ENCODE measurements at places on chromosomes 1 and 21.

DNA sequence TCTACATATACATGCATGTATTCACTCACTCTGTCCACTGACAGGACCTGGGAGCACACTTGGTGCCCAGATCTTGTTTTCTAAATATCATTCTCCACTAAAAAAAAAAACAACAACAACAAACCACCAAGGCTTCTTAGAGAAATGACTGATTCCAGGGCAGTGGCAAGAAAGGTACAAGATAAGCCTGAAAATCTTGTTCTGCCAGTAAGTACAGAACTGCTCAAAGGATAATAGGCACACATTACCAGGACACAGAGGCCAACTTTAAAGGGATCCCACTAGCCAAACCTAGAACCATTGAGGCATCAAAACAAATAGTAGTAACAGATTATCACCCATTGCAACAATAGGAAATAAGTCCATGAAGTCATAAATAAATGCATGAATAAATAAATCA, 10.7 kb downstream of the HSD11B1 start:
- no peak for DNase-seq

DNA sequence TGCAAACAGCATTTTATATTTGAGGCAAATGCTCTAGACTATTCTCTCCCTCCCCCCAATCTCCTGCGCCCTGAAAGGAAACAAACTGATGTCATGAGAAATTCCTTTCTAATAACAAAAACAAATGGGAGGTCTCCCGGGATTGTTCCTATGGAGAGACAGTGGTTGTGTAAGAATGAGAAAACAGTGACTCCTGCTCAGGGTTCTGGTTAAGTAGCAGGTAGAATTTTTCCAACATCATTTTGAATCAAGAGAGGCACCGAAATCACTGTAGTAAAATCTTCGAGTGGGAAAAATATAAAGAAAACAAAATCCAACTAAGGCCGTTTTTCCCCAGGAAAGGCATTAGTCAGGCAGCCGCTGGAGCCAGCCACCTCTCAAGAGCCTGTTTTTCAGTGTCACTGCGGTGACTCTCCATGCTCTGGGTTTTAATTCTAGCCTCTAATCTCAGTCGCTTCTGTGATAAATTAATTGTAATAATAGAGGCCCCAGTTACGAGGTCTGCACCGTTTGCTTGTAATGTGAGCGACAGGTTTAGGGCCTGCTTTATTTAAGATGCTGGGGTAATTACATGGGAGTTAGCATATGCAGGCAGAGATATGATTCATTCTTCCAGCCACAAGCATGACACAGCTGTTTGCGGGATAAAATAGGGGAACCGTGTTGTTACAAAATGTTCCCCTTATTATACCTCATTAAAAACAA, 80.3 kb downstream of the RNF220 start:
- no peak for DNase-seq

DNA sequence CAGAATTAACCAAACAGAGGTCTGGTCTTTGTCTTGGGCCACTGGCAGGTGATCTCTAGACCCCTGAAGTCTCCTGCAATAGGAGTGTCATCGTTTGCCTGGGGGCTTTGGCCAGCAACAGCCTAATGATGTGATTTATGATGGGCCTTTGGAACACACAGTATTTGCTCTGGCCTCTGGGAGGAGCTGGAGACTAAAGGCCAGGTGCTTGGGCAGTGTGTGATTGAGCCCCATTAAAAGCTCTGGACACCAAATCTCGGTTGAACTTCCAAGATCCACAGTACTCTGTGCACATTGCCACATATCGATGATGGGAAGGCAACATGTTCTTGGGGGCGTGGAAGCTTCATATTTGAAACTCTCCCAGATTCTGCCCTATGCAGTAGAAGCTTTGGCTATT, 32.0 kb upstream of the TLR5 start:
- no peak for DNase-seq

DNA sequence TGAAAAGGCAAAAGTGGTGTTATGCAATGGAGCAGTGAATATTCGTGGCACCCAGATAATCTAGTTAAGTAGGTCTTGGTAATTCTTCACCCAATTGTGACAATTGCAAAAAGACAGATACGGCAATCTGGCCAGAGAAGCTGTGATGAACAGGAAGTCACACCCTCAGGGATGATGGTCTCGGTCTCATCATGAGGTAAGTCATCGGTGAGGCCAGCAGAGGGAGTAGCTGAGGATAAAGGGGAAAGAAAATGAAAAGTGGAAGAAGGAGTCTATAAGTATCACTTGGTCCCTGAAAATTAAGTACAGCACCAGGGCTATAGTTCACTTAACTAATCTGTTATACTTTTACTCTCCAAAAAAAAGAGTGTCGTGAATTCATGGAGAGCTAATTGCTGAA, 258.8 kb upstream of the NCAM2 start:
- DNase-seq = no peak

DNA sequence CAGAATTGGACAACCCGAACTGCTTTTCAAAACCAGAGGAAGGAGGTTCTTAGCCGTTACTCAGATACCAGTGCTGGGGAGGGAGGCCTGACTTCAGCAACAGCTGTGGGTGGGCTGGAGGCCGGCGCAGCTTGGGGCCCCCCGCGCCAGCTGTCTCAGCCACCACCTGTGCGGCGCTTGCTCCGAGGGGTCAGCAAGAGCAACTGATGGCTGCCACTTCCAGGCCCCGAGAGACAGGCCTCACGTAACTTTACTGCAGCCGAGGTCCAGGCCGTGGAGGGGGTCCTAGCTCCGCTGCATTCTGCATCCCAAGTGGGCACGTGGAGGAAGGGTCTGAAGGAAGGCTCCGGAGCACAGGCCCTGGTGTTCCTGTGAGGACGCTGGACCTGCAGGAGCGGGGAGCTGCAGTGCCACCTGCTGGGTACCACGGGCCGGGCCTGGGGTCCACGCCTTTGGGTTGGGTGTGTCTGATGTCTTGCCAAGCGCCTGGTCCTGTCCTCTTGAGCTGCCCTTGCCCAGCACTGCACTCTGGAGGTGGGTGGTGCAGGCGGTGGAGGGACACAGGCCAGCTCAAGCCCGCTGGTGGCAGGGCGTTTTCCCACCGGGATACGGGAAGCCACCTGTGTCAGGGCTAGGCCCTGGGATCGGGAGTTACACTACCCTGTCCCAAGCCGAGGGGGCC, 9.8 kb downstream of the THAP3 start:
- DNase-seq = peak; percentile 39

- DNase-seq = no peak
These were observed 23.4 kb upstream of the NUF2 start for GRCh38 chr1:163298365-163298764.

DNA sequence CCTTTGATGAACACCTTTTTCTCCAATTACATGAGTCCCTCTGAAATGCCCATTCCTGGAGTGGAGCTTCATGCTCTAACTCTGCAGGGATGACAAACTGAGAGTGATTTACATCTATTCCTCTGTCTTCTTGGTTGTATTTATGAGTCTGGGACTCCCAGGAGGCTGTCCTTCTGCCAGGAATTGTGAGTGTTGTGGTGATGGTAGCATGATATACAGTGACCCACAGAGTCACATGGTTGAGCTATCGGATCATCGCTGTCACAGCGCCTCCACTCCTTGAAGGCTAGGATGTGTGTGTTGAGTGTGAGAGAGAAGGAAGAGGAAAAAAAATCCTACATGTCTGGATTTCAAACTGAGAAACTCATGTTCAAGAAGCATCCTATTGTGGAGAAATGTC, 163.4 kb upstream of the CACNA1E start:
- no peak for DNase-seq

- DNase-seq = no peak
These were observed 633.3 kb downstream of the PTPRC start for GRCh38 chr1:199272139-199272544.

DNA sequence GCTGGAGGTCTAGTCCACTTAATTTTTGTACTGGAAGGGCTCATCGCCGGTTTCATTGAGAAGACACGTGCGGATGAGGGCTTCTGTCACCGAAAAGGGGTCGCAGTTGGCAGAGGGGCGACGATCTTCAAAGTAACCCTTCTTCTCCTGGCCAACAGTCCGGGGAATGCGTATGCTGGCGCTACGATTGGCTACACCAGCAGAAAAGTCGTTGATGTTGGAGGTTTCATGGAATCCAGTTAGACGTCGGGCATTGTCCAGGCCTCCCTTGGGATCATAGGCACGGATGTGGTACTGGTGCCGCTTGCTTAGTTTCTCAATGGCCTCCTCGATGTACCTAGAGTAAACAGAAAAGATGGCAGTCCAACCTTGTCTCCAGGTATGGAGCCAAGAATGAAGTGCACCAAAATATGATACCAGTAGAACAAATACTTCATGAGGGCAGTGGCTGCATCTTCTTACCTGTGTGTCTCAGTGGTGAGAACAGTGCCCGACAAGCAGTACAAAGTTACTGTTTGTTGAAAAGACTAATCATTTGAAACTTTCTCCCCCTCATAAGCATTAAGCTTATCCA, 7.1 kb downstream of the GLUL start:
- DNase-seq = no peak

DNA sequence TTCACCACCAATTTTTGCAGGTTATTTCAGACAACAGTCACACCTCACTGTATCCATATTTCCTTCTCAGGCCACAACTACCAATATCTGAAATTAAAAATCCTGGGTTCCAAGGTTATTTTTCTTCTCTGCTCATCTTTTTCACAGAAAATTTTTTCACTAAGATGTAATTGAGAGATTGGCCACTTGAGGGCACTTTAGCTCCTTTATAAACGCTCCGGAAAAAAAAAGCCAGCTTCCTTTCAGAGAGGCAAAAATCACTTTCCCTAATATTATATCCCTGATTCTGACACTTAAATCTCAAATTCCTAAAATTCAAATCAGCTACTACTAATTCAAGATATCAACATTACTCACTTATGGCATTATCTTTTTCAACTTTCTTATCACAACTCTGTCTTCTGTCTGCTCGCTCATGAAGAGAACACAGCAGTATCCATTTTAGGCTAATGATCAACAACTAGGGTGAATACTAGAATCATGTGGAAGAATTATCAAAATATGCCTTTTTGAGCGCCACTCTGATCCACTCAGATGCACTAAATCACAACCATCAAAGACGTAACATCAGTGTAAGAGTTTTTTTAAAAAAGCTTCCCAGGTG, 101.4 kb upstream of the RGS1 start:
- peak; percentile 19 for DNase-seq

GRCh38 chr1:57872913-57873312, 449.1 kb upstream of the DAB1 start:
- DNase-seq = no peak

DNA sequence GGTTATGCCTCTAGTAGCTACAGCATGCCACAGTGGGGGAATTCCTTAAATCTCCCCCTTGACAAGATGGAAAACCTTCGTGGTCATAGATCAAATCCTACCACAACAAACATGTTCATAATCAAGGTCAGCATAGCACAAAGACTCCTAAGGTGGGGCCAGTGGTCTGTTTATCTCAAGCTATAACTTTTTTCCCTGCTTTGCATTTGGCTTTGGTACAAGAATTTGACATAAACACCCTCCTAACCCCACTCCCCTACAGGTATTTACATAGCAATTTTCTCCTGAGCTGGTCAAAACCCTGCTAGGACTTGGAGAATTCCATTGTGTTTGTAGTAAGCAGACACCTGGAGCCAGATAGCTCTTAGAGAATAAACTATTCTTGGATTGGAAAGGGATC, 58.5 kb downstream of the HIVEP3 start:
- DNase-seq = no peak

Measured in GM19239 (cell line).